ENCODE measurements at places on chromosomes 5 and 9. TPM values are rescaled to one million over a fixed set of nuclear protein-coding genes. Genes with fewer than 3 reads are reported as not detected.

The MYMK gene
- polyA plus RNA-seq: not detected

The TTC39B gene
- 10.7 TPM for polyA plus RNA-seq

The SCGB3A2 gene
- 0.13 TPM for polyA plus RNA-seq

The SOWAHA gene
- 0.07 TPM for polyA plus RNA-seq

The ABL1 gene
- polyA plus RNA-seq: 13.6 TPM

The SHB gene
- polyA plus RNA-seq: 15.7 TPM

The PCDHAC1 gene
- not detected for polyA plus RNA-seq

The NME5 gene
- 0.39 TPM for polyA plus RNA-seq

The CCNJL gene
- polyA plus RNA-seq: 0.44 TPM

The PCDHGB2 gene
- 0.20 TPM for polyA plus RNA-seq

The ANKRD31 gene
- polyA plus RNA-seq: 0.26 TPM

The FAM153A gene
- 0.29 TPM for polyA plus RNA-seq

The LRRC19 gene
- polyA plus RNA-seq: not detected

The RFESD gene
- 1.1 TPM for polyA plus RNA-seq

The CENPH gene
- 7.2 TPM for polyA plus RNA-seq

The GEMIN5 gene
- polyA plus RNA-seq: 4.1 TPM

The PCDHGC4 gene
- 0.45 TPM for polyA plus RNA-seq

The ELAVL2 gene
- polyA plus RNA-seq: 0.02 TPM

The ZNG1E gene
- 99.6 TPM for polyA plus RNA-seq

The PJA2 gene
- polyA plus RNA-seq: 8.5 TPM

The PCDHA12 gene
- polyA plus RNA-seq: 0.01 TPM

The PCA3 gene
- polyA plus RNA-seq: 0.35 TPM

The CNOT8 gene
- polyA plus RNA-seq: 21.2 TPM

The ACSL6 gene
- polyA plus RNA-seq: 0.28 TPM
